ENCODE measurements at places on chromosomes 7 and 10. TPM values are rescaled to one million over a fixed set of nuclear protein-coding genes. Genes with fewer than 3 reads are reported as not detected.

DNA sequence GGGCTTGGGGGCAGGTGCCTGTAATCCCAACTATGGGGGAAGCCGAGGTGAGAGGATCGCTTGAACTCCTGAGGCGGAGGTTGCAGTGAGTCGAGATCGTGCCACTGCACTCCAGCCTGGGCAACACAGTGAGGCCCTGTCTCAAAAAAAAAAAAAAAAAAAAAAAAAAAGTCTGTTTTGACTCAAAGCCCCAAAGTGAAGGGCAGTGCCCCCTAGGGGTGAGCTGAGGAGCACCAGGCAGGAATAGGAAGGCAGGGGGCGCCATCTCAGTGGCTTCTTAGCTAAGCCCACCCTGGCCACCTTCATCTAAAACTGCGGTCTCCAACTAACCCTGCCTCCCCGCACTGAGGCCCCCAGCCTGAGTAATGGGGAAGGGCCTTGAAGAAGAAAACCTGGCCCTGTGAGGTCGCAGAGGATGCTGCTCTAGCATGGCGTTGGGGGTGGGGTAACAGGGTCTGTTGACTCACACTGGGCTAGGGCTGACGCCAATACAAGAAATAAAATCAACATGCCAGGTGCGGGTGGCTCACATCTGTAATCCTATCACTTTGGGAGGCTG is 9.8 kb downstream of the PODXL start:
- no peak for DNase-seq
- H3K27ac ChIP-seq = no peak overlapping the region
- H3K4me1 ChIP-seq = peaks cover 11% of the 10 kb centered on the region
- H3K4me3 ChIP-seq = no peak overlapping the region
- H3K27me3 ChIP-seq = no peaks in the 10 kb centered on the region
- H3K36me3 ChIP-seq = no peaks in the 10 kb centered on the region

DNA sequence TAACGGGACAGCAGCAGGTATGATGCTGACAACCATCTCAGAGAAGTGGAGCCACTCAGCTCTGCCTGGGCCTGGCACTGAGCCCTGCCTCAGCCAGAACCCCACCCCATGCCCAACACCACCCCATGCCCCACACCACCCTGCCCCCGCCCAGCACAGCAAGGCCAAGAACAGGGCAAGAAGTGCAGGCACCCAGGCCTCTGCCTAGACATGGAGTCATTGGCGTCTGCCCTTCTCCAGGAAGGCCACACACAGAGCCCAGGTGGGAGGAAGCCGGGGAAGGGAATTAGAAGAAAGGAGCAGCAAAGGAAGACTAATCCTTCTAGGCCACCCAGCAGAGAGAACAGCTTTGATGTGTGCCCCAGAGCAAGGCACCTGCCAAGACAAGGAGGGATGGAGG is 18.9 kb downstream of the CAMK2G start:
- H3K36me3 ChIP-seq = peaks cover 45% of the 10 kb centered on the region
- no peak overlapping the region for H3K4me3 ChIP-seq
- H3K27me3 ChIP-seq = no peaks in the 10 kb centered on the region
- peak overlapping the region; percentile 91 for H3K27ac ChIP-seq
- H3K4me1 ChIP-seq = peaks cover 100% of the 10 kb centered on the region
- no peak for DNase-seq

DNA sequence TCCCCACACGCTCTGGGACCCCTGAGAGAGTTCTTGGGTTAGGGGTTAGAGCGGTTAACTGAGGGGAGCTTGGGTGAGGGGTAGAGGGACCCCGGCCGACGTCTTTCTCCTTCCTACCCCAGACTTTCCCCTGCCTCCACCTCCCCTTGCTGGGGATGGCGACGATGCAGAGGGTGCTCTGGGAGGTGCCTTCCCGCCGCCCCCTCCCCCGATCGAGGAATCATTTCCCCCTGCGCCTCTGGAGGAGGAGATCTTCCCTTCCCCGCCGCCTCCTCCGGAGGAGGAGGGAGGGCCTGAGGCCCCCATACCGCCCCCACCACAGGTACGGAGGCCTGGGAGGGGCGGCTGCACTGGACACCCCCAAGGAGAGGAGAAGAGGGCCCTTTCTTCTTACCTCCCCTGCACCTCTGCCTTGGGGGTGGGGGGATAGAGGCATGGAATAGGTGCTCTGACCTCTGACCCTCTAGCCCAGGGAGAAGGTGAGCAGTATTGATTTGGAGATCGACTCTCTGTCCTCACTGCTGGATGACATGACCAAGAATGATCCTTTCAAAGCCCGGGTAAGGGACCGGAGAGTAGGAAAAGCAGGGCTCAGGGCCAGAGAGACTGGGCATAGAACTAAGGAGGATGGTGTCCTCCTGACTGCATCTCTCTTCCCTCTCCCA is 1.1 kb downstream of the ZYX start:
- peak overlapping the region; percentile 98 for H3K4me3 ChIP-seq
- H3K4me1 ChIP-seq = peaks cover 61% of the 10 kb centered on the region
- H3K27ac ChIP-seq = peak overlapping the region; percentile 100
- DNase-seq = no peak
- no peaks in the 10 kb centered on the region for H3K36me3 ChIP-seq

DNA sequence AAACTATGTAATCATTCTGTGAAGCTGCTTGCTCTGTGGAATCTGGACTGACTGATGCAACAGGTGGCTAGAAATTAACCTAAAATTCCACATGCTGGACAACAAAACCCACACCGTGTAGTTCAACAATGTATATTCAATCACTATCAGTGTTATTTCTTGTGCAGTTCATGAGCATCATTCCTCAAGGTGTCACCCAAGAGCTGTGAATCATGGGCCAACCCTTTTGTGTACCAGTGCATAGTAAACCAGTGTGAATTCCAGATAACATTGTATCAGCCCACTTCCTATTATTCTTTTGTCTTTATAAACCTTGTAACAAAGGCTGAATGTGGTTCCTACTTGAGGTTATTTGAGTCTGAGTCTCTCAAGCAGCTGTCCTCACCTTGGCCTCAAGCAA is 905.2 kb upstream of the ZNF722 start:
- no peaks in the 10 kb centered on the region for H3K36me3 ChIP-seq
- no peak overlapping the region for H3K4me3 ChIP-seq
- H3K4me1 ChIP-seq = no peaks in the 10 kb centered on the region
- DNase-seq = peak; percentile 75
- H3K27ac ChIP-seq = no peak overlapping the region
- H3K27me3 ChIP-seq = no peaks in the 10 kb centered on the region

Gene SPACDR
- total RNA-seq = not detected

- H3K27me3 ChIP-seq = no peaks in the 10 kb centered on the region
- H3K4me1 ChIP-seq = no peaks in the 10 kb centered on the region
- DNase-seq = no peak
- H3K36me3 ChIP-seq = no peaks in the 10 kb centered on the region
Measured at GRCh38 chr7:40965774-40966173, 737.1 kb downstream of the INHBA start.

DNA sequence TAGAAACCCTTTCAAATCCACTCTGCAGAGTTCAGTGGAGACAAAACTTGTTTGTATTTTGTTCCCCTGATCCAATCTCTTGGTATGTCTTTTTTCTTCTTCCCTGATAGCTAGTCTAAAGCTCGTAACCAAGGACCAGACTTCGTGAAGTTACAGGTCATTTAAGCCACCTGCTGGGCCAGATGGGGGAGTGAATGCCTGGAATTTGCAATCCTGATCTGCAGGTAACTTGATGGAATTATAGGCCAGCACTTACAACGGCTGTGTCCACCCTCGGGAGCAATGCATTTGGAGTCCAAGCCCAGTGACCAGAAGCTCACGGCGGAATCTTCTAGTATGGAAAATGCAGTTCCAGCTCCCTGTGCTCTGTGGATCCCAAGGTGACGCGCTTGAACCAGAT is 566.9 kb downstream of the TCERG1L start:
- DNase-seq = no peak
- no peaks in the 10 kb centered on the region for H3K36me3 ChIP-seq
- no peaks in the 10 kb centered on the region for H3K27me3 ChIP-seq
- H3K27ac ChIP-seq = no peak overlapping the region
- H3K4me1 ChIP-seq = no peaks in the 10 kb centered on the region

Measured in esophagus muscularis mucosa (tissue), 4 donors.